Left lung (tissue), 14 donors: ENCODE measurements at places on chromosomes 1 and 21. TPM values are rescaled to one million over a fixed set of nuclear protein-coding genes. Genes with fewer than 3 reads are reported as not detected.

NDUFS2 gene
- 78.6 TPM for total RNA-seq

DNA sequence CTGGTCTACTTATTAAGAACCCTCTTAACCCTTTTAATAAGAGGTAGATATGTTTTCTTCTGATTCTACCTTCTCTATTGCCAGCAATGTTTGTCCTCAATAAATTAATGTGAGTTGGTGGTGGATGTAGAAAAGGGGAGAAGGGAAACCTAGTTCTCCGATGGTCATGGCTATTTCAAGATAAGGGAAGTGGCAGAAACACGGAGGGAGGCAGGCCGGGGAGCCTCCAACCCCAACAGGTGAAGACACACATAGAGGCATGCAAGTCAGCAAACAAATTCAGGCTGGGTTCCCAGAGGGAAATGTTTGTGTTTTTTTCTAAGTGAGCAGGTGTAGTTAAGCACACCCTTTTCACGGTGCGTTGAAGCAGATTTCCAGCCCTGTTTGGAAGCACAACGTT lies 31.0 kb upstream of the CLDN14 start:
- DNase-seq: no peak

GCSAML gene
- 0.84 TPM for total RNA-seq

DNA sequence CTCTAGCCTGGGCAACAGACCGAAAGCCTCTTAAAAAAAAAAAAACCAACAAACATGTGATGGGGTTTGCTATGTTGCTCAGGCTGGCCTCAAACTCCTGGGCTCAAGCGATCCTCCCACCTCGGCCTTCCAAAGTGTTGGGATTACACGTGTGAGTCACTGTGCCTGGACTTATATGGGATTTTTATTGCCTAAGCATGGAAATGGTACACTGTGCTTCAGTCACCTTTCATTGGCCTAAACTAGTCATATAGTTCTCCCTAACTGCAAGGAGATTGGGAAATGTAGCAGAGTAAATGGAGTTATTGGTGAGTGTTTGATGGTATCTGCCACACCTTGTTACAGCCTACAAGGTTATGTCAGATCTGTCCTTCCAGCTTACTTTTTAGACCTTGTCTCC lies 17.2 kb upstream of the MEF2D start:
- DNase-seq: no peak

GRCh38 chr21:36615274-36615964 lies 83.5 kb upstream of the SIM2 start:
- no peak for DNase-seq

- DNase-seq: no peak
Observed at GRCh38 chr1:23288201-23288600, 55.9 kb downstream of the HNRNPR start.
